Kidney (tissue), 22 donors: ENCODE measurements at places on chromosomes 7 and 10.
A peak's percentile ranks its signal among the peaks of the same experiment; 100 is the strongest.

- DNase-seq, result no peak
Measured at GRCh38 chr10:121495719-121496118, 102.5 kb downstream of the FGFR2 start.

DNA sequence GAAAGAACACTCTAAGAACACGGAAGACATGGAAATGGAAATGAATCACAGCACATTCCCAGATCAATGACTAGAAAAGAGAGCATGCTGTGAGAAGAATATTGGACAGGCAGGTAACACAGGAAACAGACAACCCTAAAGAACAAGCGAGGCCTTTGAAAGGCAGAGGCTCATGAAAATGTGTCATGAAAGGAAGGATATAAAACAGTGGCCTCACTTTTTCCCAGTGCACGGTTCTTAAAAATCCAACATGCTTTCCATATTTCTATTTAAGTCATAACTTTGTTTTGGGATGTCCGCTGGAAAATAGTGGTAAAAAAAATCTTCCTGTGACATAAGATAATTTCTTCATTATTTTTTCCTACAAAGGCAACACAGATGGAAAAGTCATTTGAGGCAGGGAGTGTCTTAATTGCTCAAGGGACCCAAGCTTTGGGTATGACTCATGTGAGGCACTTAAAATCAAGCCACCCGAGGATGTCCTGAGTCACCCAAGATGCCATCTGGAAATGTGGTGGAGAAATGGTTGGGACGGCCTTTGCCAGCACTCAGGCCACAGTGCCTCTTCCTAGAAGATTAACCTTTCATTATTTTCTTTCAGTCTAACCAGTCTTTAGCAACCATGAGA lies 17.0 kb downstream of the ITIH5 start:
- DNase-seq, result no peak

DNA sequence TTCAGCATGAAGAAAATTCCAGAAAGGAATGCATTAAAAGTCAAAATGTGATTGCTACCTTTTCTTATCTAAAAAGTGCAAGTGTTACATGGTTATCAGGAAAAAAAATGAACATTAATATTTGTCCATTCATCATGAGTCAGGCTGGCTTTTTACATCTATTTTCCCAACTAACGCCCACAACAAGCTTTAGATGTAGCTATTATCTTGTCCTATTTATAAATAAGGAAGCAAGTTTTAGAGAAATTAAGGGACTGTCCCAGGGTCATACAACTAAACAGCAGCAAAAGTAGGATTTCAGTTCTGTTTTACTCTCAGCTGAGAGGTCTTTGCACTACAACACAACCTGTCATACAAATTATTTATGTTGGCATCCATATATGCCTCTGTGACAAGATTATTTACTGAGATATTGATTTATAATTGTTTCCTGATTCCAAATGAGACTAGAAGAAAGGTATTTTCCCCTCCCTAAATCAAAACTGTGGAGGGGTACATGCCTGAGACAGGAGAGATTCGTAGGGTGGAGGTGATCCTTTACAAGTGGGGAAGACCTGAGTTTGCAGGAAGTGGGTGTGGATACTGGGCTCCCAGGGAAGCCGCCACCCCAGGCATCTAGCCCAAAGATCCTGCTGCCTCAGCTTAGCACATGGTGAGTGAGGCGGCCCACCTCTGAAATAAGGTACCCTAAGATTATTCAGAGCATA lies 57.2 kb upstream of the ARID5B start:
- DNase-seq, result no peak

DNA sequence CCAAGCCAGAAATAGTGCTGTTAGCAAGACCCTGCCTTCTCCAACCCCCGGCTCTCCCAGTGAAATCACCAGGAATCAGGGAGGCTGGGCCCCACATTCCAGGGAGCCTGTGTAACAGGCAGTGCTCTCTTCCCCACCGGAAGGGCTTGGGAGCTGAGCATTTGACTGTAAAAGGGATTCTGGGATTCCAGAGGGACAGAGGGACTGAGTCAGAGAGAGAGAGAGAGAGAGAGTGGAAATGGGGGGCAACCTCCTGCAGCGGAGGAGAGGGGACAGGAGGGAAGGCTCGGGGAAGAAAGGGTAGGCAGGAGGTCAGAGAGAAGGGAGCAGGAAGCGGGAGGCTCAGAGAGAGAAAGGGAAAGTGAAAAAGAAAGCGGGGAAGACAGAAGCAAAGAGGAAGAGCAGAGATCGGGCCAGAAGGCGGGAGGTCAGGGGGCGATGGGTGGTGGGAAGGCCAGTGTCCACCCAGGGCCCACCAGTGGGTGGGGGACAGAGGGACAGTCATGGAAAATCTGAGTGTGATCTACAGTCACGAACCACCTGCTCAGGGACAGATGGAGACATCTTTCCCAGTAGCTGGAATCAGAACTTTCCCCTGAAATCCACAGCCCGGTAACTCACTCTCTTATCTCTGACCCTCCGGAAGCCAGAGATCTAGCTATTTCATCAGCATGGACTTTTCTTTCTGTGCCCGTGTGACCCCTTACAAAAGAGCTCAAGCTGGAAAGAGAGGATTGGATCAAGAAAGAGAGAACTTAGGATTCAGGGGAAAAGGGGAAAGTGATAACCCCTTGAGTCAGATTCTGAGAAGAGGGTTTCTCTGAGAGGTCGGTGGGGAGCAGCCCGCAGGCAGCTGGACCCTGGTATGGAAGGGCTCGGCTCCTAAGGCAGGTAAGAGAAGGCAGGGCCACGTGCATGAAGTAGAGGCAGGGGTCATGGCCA lies 4.6 kb upstream of the SERPINE1 start:
- peak; percentile 85 for DNase-seq

DNA sequence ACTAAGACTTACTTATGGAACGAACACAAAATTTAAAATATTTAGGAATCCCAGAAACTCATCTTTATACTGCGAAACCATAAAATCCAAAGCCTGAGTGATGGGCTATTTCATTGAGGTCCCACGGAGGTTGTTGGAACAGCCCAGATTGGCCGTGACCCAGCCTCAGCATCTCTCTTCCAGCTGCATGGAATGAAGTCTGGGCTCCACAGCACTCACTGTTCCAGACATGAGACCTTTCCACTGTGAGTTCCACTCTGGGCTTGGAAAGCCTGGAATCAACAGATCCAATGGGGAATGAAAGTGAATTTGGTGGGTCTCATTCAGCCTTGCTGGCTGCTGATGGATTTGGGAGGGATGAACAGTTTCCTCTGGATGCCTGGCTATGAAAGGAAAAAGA lies 184.9 kb downstream of the EMX2 start:
- no peak for DNase-seq

- no peak for DNase-seq
Measured at GRCh38 chr10:60809157-60809556, 30.9 kb downstream of the CDK1 start.

DNA sequence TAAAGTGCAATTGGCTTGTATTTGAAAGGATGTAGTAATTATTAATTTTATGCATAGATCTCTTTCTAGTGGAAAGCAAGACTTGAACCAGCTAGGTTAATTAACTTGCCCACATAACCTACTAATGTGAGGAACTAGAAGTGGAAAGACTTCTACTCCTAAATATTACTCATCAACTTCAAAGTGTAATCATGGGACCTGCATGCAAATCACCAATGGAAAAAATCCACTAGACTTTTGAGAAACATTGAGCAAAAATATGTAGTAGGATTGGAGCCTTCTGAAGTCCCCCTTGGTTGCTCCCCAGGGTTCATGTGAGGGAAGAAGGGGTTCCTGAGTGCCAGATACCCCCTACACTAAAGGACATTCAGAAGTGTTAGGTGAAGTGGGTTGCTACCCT lies 240.2 kb downstream of the PTEN start:
- no peak for DNase-seq

DNA sequence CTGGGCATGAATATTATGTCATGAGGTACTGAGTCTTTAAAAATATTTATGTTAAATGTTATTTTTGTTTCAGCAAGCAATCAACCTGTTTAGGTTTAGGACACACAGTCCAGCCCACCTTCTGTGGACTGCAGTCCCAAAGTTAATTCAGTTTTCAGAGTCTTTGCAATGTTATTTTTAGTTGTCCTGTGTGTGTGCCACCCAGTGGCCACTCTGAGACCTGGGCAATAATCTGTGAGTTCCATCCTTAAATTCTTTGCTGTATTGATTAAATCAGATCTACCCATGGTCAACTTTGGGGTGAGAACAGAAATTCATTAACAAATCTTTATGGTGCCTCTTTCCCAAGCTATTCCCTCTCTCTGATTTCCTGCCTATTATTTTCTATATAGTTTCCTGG lies 415.1 kb downstream of the CCSER2 start:
- no peak for DNase-seq

GRCh38 chr7:101778026-101778580 lies 39.3 kb upstream of the CUX1 start:
- no peak for DNase-seq

GRCh38 chr7:6121141-6121540 lies 90.0 kb downstream of the ANKRD61 start:
- DNase-seq, result no peak

DNA sequence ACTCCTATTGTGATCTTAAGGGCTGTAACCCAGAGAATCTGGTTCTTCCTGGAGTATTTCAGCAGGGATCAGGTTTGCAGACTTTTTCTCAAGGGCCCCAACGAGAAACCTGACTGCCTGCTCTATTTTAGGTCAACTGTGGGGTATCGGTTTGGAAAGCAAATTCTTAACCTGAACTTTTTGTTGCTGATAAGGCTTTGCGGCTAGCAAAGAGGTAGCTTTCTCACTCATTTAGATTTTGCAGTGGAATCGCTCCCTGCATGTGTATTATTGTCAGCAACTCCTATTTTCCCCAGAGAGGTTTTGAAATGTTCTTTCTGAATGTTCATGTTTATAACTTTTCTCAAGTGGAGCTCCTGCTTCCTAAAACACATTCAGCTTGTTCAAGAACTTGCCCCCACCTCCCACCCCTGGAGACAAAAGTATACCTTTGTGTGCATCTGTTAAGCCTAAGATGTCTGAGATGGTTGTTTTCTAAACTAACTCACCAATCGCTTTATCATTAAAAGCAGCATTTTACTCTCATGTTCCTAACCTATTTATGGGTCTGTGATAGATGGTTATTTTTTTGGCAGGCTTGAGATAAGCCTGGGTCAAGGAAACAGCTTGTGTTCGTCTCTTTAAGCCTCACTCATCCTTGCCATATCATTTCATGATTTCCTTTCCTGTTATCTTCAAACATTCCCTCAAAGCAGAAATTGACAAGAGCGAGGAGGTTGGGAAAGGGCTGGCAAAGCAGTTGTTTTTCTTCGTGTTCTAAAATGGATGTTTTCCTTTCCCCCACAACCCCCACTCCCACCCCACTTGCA lies 129.8 kb downstream of the BAMBI start:
- DNase-seq, result no peak

GRCh38 chr7:18940593-18941134 lies 176.8 kb downstream of the TWIST1 start:
- no peak for DNase-seq

GRCh38 chr7:137990251-137990941 lies 11.5 kb downstream of the CREB3L2 start:
- no peak for DNase-seq

DNA sequence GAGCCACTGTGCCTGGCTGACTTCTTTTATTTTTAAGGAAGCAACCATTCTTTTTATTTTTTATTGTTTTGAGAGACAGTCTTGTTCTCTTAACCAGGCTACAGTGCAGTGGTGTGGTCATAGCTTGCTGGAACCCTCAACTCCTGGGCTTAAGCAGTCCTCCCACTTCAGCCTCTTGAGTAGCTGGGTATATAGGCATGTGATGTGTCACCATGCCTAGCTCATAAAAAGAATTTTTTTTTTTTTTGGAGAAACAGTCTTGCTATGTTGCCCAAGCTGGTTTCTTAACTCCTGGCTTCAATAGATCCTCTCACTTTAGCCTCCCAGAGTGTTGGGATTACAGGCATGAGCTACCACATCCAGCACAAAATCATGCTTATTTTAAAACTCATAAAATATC lies 5.8 kb downstream of the MCU start:
- no peak for DNase-seq

- DNase-seq, result no peak
Measured at GRCh38 chr10:132010483-132010882, 28.8 kb upstream of the BNIP3 start.

DNA sequence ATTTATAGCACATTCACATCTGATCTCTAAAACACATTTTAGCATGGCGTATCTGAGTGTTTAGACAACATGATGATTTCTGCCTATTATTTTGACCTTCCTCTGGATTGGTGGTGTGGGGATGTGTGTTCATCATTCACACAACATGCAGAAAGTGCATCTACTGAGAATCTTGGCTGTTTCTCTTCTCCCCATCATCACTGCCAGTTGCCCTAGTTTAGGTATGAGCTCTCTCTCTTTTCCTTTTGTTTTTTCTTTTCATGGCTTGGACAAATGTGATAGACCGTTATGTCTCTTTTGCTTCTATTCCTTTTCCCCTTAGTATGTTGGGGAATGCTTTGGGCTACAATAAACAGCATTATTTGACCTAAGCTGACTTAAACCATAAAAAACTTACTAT lies 239.2 kb upstream of the FZD8 start:
- DNase-seq, result no peak

DNA sequence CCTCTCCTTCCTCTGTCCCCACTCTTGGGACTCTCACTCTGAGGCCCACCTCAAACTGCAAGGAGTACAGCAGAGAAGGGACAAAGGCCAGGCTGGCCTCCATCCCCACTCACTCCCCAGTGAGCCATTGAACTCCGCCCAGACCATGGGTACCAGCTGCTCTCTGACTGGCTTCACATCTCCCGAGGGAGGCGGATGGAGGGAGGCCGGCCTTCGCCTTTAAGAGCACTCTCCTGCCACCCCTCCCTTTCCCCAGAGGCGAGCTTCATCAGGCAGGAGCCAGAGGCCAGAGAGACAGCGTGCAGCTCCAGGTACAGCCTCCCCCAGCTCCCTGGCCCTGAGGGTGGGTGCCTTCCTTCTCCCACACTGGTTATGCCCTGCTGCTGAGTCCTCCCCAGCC lies 1.8 kb upstream of the LDB3 start:
- no peak for DNase-seq

GRCh38 chr10:21401196-21401595 lies 124.3 kb downstream of the SKIDA1 start:
- peak; percentile 24 for DNase-seq

DNA sequence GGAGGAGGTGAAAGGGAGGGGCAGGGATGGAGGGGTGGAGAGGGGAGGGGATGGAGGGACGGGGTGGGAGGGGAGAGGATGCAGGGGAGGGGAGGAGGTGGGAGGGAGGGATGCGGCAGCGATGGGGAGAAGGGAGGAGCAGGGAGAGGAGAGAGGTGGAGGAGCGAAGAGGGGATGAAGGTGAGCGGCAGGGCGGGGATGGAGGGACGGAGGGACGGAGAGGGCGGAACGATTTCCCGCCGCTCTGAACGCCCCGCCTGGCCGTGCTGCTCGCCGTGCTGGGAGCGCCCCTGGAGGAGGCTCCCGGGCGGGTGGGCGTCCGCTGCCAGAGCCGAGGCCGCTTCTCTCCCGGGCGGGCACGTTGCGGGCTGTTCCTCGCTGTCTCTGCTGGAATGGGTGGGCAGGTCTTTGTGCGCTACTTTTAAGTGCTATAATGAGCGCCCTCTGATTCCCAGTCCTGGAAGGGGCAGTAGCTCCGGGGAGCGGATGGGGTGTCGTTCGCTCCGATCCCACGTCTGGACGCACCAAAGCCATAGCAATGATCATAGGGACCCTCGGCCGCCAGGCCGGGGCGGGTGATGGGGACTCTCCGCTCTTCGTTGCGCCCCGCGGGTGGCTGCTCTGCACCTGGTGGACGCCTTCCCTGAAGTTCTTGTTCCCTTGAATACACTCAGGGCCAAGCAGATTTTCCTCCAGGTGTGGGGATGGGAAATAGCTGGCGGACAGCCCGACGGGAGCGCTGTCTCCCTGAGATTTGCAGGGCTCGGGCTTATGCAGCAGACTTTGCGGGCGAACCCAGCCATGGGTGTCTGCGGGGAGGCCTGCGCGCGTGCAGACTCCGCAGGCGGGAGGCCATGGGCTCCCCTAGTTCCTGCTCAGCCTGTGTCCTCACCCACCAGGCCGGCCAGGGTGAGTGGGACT lies 81.1 kb upstream of the CPXM2 start:
- DNase-seq, result peak; percentile 68
